ENCODE measurements at places on chromosomes 7 and 10. TPM values are rescaled to one million over a fixed set of nuclear protein-coding genes. Genes with fewer than 3 reads are reported as not detected.

STAG3 gene
- 2.7 TPM for total RNA-seq

NUPR2 gene
- total RNA-seq = 1.0 TPM

MACROH2A2 gene
- 17.8 TPM for total RNA-seq

STOX1 gene
- total RNA-seq = 0.17 TPM

GRCh38 chr7:70734411-70734810, 397.5 kb upstream of the GALNT17 start:
- DNase-seq = no peak

DNA sequence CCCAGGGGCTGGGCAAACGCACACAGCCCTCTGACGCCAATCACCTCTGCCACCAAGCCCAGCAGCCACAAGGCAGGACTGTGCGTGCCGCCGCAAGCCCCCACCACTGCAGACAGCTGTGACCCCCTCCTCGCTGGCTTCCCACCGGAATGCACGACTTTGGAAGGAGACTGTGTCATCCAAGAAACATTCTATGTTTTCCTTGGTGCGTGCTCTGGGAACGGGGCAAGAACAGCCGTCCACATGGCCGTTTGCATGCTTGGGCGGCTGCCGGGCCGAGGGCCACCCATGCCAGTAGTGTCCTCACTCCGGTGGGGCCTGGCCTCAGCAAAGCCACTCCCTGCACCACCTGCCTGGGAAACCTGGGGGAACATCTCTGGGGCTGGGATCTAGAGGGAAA, 17.6 kb upstream of the ELN start:
- no peak for DNase-seq

GRCh38 chr7:2230882-2231281, 1.9 kb downstream of the MAD1L1 start:
- no peak for DNase-seq

- DNase-seq = no peak
These were observed 368.8 kb upstream of the BMPER start for GRCh38 chr7:33536398-33537103.

DNA sequence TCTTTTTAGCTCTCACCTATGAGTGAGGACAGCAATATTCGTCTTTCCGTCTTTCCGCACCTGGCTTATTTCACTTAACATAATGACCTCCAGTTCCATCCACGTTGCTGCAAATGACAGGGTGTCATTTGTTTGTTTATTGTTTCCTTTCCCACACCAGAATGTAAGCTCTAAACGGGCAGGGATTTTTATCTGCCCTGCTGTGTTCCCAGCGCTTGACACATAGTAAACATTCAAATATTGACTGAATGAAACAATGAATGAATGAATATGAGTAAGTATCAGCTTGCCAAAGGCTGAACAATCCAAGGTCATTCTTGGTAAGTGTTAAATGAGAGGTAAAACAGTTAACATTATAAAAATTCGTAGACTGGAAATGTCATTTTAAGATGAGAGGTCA, 12.8 kb downstream of the SH3PXD2A start:
- DNase-seq = no peak
